Pancreas (tissue), 10 donors: ENCODE measurements at places on chromosomes 1 and 21. TPM values are rescaled to one million over a fixed set of nuclear protein-coding genes. Genes with fewer than 3 reads are reported as not detected.

GRCh38 chr1:41313661-41314131 is 47.5 kb upstream of the FOXO6 start:
- no peak for DNase-seq
- H3K27ac ChIP-seq = no peak overlapping the region
- H3K4me1 ChIP-seq = peaks cover 3% of the 10 kb centered on the region
- H3K36me3 ChIP-seq = no peaks in the 10 kb centered on the region
- no peak overlapping the region for H3K4me3 ChIP-seq

Gene FAM163A
- total RNA-seq = not detected

GRCh38 chr1:15761366-15762128 is 3.0 kb downstream of the FBLIM1 start:
- H3K27me3 ChIP-seq = no peaks in the 10 kb centered on the region
- DNase-seq = no peak
- no peak overlapping the region for H3K27ac ChIP-seq
- no peaks in the 10 kb centered on the region for H3K36me3 ChIP-seq
- H3K4me3 ChIP-seq = no peak overlapping the region

DNA sequence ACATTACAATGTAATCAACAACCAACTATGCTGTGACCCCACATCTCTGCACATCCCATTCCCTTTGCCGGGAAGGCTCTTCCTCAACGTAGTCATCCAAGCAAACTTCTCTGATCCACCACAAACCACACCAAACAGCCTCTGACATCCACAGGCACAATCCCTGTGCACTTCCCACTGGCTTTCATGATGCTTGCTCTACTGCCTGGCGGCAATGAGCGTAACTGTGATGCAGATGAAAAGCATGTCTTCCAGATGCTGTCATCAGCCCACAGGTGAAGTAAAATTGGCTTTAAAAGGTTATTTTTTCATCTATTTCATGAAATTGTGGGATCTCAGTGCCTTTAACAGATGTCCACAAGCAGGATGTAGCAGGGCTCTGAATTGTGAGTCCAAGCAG is 635.2 kb downstream of the SMYD3 start:
- no peaks in the 10 kb centered on the region for H3K27me3 ChIP-seq
- H3K36me3 ChIP-seq = no peaks in the 10 kb centered on the region
- no peaks in the 10 kb centered on the region for H3K4me1 ChIP-seq
- no peak overlapping the region for H3K27ac ChIP-seq

DNA sequence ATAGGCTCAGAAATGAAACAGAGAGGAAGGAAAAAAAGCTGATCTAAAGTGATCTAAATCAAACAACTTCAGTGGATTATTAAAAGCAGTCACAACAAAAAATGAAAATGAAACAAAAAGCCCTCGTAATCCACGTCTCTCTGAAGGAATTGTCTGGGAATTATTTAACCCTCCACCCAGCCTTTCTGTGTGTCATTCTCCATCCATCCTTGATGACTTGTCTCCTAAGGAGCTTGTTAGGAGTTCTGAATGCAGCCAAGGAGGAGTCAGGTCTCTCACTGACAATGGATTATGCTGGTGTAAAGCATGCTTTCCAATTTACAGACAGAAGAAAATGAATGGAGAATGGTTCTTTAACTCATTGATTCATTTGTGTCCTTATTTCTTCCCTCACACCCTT is 359.3 kb upstream of the RUNX1 start:
- no peaks in the 10 kb centered on the region for H3K36me3 ChIP-seq
- H3K4me3 ChIP-seq = no peak overlapping the region
- no peaks in the 10 kb centered on the region for H3K4me1 ChIP-seq
